ENCODE measurements at places on chromosomes 11 and 22. TPM values are rescaled to one million over a fixed set of nuclear protein-coding genes. Genes with fewer than 3 reads are reported as not detected.
A peak's percentile ranks its signal among the peaks of the same experiment; 100 is the strongest.

- no peak overlapping the region for H3K4me3 ChIP-seq
- H3K36me3 ChIP-seq: no peaks in the 10 kb centered on the region
- no peaks in the 10 kb centered on the region for H3K27me3 ChIP-seq
- DNase-seq: no peak
- H3K4me1 ChIP-seq: no peaks in the 10 kb centered on the region
- no peak overlapping the region for H3K27ac ChIP-seq
Measured at GRCh38 chr11:13479688-13480087, 16.1 kb downstream of the PTH start.

- H3K27ac ChIP-seq: no peak overlapping the region
- no peak overlapping the region for H3K4me3 ChIP-seq
- peaks cover 16% of the 10 kb centered on the region for H3K27me3 ChIP-seq
Measured at GRCh38 chr22:36541831-36542411, 13.0 kb upstream of the EIF3D start.

DNA sequence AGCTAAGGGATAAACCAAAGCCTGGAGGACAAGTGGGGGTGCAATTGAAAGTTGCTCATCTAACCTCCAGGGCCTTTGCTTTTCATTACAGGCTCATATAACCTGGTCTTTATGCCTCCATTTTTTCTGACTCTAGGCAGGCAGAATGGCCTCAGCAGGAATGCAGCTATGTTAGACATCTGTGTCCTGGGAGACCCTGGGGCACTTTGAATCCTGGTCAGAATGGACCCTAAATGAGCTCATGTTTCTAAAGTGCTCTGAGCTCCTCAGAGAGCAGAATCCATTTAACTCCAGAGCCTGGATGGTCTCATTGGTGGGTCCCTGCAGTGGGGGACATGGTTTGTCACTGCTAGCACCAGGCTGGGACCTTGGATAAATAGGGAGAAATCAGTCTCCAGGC, 177.3 kb downstream of the KIRREL3 start:
- no peak for DNase-seq
- no peak overlapping the region for H3K4me3 ChIP-seq
- no peaks in the 10 kb centered on the region for H3K36me3 ChIP-seq

- peaks cover 10% of the 10 kb centered on the region for H3K27me3 ChIP-seq
- no peak for DNase-seq
- no peaks in the 10 kb centered on the region for H3K36me3 ChIP-seq
- H3K4me1 ChIP-seq: peaks cover 35% of the 10 kb centered on the region
Measured at GRCh38 chr22:19518635-19519034, 5.6 kb downstream of the CLDN5 start.

DNA sequence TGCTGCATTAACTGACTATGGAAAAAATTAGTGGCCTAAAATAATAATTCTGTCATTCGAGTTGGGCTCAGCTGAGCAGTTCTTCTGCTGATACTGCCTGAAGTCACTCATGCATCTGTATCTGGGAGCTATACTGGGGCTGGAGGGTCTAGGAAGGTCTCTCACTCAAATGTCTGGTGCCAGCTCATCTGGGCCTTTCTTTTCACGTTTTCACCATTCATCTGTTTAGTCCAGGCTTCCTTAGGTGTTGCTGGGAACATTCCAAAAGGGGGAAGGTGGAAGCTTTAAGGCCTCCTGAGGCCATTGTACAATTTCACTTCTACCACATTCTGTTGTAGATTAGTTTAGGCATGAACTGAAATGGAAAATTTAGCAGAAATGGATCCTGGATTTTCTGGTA, 28.0 kb downstream of the YAP1 start:
- peaks cover 21% of the 10 kb centered on the region for H3K4me1 ChIP-seq
- no peak overlapping the region for H3K27ac ChIP-seq
- H3K36me3 ChIP-seq: no peaks in the 10 kb centered on the region
- no peaks in the 10 kb centered on the region for H3K27me3 ChIP-seq
- DNase-seq: no peak

GRCh38 chr11:14308114-14308896, 50.7 kb downstream of the RRAS2 start:
- peaks cover 44% of the 10 kb centered on the region for H3K4me1 ChIP-seq
- no peak overlapping the region for H3K27ac ChIP-seq
- H3K4me3 ChIP-seq: no peak overlapping the region
- no peak for DNase-seq
- H3K36me3 ChIP-seq: no peaks in the 10 kb centered on the region
- H3K27me3 ChIP-seq: no peaks in the 10 kb centered on the region

DNA sequence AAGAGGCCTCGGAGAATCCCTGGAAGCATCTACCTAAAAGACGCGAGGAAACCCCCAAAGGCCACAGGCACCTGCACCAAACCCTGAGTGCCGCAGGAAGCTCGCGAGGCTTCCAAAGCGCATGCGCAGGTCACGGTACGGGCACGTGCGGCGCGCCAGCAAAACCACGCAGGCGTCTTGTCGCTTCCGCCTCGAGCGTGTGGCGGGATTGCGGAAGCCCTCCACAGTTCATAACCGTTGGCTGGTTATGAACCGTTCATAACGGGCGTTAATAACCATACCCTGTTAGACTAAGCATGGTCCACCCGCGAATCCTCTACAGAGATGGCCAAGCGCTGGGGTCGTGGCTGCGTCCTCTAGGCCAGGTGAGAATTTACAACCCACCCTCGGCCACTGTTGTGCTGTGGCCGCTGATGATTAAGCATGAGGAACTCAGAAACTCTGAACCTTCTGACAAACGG, 46.4 kb downstream of the MORC2 start:
- H3K36me3 ChIP-seq: no peaks in the 10 kb centered on the region
- DNase-seq: peak; percentile 81
- no peak overlapping the region for H3K27ac ChIP-seq
- H3K4me1 ChIP-seq: peaks cover 10% of the 10 kb centered on the region
- H3K27me3 ChIP-seq: no peaks in the 10 kb centered on the region
- peak overlapping the region; percentile 52 for H3K4me3 ChIP-seq

GRCh38 chr11:78417175-78417887, at the start of gene GAB2:
TSS of gene GAB2 (minus strand) at chr11:78417820. CDS start at chr11:78417720, 100 bp downstream.
- H3K4me1 ChIP-seq: peaks cover 42% of the 10 kb centered on the region
- peak within 1 kb of the TSS; percentile 99 for H3K27ac ChIP-seq
- peak within 1 kb of the TSS; percentile 76 for H3K4me3 ChIP-seq
- no peaks in the 10 kb centered on the region for H3K27me3 ChIP-seq
- DNase-seq: no peak

DNA sequence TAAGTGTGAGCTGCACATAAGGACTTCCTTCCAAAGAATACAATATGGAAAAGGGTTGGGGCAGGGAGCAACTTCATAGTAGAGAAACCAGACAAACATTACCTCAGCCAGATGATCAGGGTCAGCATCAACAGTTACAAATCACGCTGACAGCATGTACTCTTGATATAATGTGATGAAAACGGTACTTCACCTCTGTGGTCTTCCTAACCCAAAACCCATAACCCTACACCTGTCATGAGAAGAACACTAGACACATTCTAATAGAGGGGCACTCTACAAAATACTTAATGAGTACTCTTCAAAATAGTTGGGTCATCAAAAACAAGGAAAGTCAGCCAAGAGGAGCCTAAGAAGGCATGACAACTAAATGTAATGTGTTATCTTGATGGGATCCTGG, 43.9 kb downstream of the RRAS2 start:
- H3K36me3 ChIP-seq: no peaks in the 10 kb centered on the region
- H3K27ac ChIP-seq: no peak overlapping the region
- DNase-seq: no peak
- peaks cover 17% of the 10 kb centered on the region for H3K4me1 ChIP-seq
- no peaks in the 10 kb centered on the region for H3K27me3 ChIP-seq

GRCh38 chr11:71324788-71325417, 72.5 kb upstream of the SHANK2 start:
- H3K4me1 ChIP-seq: no peaks in the 10 kb centered on the region
- H3K4me3 ChIP-seq: no peak overlapping the region
- H3K27me3 ChIP-seq: no peaks in the 10 kb centered on the region
- H3K27ac ChIP-seq: no peak overlapping the region

GRCh38 chr11:68040101-68040956, 1.5 kb downstream of the TCIRG1 start:
- no peaks in the 10 kb centered on the region for H3K27me3 ChIP-seq
- H3K27ac ChIP-seq: peak overlapping the region; percentile 94
- H3K36me3 ChIP-seq: no peaks in the 10 kb centered on the region
- H3K4me1 ChIP-seq: peaks cover 63% of the 10 kb centered on the region
- peak; percentile 77 for DNase-seq

- no peak overlapping the region for H3K27ac ChIP-seq
- no peaks in the 10 kb centered on the region for H3K27me3 ChIP-seq
- no peaks in the 10 kb centered on the region for H3K4me1 ChIP-seq
- no peaks in the 10 kb centered on the region for H3K36me3 ChIP-seq
- H3K4me3 ChIP-seq: no peak overlapping the region
- DNase-seq: no peak
Measured at GRCh38 chr22:47180796-47181195, 418.3 kb downstream of the TBC1D22A start.

- peaks cover 24% of the 10 kb centered on the region for H3K27me3 ChIP-seq
- no peaks in the 10 kb centered on the region for H3K36me3 ChIP-seq
- H3K4me1 ChIP-seq: no peaks in the 10 kb centered on the region
- DNase-seq: no peak
Measured at GRCh38 chr22:47718337-47718736, 955.9 kb downstream of the TBC1D22A start.

DNA sequence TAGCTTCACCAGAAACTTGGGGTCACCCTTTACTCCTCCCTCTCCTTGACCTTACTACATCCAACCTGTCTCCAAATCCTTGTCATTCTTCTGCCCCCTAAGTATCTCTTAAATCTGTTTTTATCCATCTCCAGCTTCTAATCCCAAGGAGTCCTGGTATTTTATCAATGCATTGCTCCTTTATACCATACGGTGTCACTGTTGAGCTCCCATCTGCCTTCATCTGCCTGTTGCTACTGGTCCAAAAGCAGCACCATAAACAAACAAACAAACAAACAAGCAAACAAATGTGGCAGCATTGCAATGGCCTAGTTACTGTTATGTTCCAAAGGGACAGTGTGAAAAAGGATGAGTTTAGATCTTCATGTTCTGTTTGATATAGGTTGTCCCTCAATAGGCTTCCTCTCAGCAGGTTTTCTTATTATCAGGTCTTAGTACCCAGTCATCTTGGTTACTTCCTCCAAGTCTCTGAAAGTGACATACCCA, 34.2 kb downstream of the DNHD1 start:
- no peaks in the 10 kb centered on the region for H3K27me3 ChIP-seq
- no peaks in the 10 kb centered on the region for H3K4me1 ChIP-seq
- H3K27ac ChIP-seq: no peak overlapping the region
- H3K36me3 ChIP-seq: no peaks in the 10 kb centered on the region

GRCh38 chr22:50568626-50569025, 5.9 kb upstream of the SYCE3 start:
- no peak overlapping the region for H3K4me3 ChIP-seq
- H3K27ac ChIP-seq: peak overlapping the region; percentile 37
- peaks cover 11% of the 10 kb centered on the region for H3K36me3 ChIP-seq
- no peaks in the 10 kb centered on the region for H3K27me3 ChIP-seq
- DNase-seq: no peak

DNA sequence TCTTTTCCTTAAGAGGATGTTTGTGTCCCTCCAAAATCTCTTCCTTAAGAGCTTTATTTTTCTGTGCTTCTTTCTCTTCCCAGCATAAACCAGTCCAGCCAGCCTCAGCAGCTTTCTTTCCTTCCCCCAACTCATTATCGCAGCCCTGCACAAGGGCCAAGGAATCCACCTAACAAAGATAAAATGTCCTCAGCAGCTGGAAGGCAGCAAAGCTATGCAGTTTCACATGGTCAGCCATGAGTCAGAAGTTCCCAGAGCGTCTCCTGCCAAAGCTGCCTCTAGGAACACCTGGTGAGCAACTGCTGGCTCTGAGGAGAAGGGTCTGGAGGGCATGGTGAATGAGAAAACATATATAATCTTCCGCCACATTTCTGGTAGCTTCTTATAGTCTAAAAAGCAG, 45.3 kb upstream of the HMGXB4 start:
- H3K4me3 ChIP-seq: no peak overlapping the region
- H3K4me1 ChIP-seq: no peaks in the 10 kb centered on the region
- H3K27ac ChIP-seq: no peak overlapping the region
- H3K36me3 ChIP-seq: no peaks in the 10 kb centered on the region
- DNase-seq: no peak

GRCh38 chr22:21818487-21819182, 48.8 kb downstream of the MAPK1 start:
- no peak for DNase-seq
- H3K4me1 ChIP-seq: peaks cover 56% of the 10 kb centered on the region
- H3K36me3 ChIP-seq: no peaks in the 10 kb centered on the region

- no peaks in the 10 kb centered on the region for H3K36me3 ChIP-seq
- H3K4me3 ChIP-seq: no peak overlapping the region
- DNase-seq: no peak
- no peaks in the 10 kb centered on the region for H3K4me1 ChIP-seq
Measured at GRCh38 chr11:10436224-10436623, 18.8 kb upstream of the AMPD3 start.

DNA sequence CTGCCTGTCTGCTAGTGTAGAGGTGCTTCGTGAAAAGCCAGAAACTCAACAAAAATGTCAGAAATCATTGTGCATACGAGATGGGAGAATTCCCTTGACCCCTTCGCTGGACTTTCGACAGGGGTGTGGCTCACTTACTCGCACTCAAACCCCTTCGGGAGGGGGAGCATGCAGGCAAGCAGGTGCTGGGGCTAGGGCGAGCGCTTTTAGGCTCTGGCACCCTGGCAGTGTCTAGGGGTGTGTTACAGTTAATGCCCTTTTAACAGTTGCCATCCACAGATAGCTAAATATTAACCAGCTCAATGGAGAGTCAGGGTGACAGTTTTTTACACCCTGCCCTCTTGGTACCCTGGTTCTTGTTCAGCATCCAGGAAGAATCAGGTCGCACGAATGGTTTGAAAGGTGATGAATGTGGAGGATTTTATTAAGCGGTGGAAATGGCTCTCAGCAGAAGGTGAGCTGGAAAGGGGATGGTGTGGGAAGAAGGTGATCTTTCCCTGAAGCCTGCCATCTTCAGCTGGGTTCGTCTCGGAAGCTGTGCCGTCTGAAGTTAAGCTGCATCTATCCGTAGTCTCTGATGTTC, 59.6 kb upstream of the SHANK2 start:
- no peaks in the 10 kb centered on the region for H3K27me3 ChIP-seq
- H3K4me1 ChIP-seq: no peaks in the 10 kb centered on the region
- H3K36me3 ChIP-seq: no peaks in the 10 kb centered on the region
- no peak overlapping the region for H3K4me3 ChIP-seq
- no peak for DNase-seq

The CSF2RB gene
- total RNA-seq: 4.7 TPM

The MB gene
- total RNA-seq: 16,599 TPM

The CDC42EP2 gene
- total RNA-seq: 4.4 TPM

The MOB2 gene
- 36.8 TPM for total RNA-seq

The PATE2 gene
- not detected for total RNA-seq

The GRIK4 gene
- total RNA-seq: 0.27 TPM

Data from heart right ventricle (tissue), 16 donors.